ENCODE measurements at places on chromosomes 2 and 18.

GRCh38 chr2:230905448-230906421, 19.3 kb downstream of the GPR55 start:
- DNase-seq: peak; percentile 70

DNA sequence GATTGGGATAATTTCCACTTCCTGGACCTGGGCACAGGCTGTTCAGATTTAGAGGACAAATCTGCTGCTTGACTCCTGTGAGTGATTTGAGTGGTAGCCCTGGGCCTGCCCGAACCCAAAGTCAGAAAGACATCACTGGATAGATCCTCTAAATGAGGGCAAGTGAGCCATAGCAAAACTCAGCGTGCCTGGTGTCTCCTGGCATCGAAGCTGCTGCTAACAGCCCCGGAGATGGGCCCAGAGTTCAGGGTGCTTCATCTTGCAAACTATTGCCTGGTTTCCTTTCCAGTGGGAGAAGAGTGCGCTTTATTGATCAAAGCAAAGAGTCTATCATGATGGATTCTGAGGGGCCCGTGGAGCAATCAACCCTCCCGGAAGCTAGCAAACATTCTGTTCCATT, 153.1 kb upstream of the KLHL29 start:
- no peak for DNase-seq

DNA sequence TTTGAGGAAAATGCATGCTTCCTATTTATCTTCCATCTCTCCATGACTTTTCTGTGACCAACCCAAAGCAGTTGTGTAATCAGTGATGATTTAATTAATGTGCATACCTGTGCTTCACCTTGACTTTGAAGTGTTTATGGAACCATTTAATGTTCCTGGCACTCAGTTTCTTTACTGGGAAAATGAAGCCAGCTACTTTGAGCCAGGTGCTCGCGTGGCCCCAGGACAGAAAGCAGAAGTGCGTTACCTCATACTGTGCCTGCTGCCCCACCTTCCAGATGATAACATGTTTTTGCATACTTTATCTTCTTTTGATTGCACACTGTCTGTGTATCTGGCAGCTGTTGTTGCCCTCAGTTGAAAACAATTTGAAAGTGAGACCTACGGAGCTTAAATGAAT, 61.3 kb downstream of the PMAIP1 start:
- DNase-seq: no peak

DNA sequence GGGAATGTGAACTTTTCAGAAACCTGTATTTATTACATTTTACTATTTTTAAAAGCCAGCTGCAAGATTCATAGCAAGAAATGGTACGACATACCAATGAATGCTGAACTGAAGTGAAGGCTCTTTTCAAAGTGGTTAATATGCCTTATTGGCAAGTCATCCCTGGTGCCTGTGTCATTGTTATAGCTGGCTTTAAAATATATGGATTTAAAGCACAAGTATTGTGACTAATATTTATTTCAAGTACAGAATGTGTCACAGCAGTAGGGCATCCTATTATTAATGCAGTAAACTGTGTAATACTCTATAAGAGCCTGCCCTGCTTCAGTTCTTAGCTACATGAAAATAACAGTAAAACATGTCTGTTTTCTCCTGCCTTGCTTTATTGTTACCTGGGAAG, 10.8 kb downstream of the TSHZ1 start:
- DNase-seq: no peak

DNA sequence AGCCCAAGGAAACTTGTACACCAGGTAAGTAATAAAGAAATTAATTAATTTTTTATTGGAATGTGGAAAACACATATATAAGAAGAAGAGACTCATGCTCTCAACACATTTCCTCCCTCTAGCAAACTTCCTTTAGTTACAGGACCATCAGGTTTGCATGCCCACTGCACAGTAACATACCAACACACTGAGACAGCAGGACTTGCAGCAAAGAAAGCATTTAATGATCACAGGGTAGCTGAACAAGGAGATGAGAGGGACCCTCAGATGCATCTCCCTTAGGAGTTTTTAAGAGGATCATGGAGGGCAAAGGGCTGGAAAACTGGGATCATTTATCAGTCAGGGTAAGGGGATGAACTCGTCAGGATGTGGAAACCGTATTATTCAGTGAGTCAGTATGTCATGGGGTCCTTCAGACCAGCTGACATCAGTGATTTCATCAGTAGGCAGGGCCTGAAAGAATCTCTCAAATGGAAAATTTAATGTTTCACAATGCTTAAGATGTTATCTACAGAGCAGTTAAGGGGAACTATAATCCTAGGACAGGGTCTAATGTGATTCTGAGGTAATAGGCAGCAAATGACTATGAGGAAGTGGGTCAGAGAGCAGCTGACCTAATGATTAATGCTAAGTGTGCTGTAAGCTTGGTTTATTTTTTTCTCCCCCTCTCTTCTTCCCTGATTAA, 193.8 kb upstream of the RND3 start:
- no peak for DNase-seq

DNA sequence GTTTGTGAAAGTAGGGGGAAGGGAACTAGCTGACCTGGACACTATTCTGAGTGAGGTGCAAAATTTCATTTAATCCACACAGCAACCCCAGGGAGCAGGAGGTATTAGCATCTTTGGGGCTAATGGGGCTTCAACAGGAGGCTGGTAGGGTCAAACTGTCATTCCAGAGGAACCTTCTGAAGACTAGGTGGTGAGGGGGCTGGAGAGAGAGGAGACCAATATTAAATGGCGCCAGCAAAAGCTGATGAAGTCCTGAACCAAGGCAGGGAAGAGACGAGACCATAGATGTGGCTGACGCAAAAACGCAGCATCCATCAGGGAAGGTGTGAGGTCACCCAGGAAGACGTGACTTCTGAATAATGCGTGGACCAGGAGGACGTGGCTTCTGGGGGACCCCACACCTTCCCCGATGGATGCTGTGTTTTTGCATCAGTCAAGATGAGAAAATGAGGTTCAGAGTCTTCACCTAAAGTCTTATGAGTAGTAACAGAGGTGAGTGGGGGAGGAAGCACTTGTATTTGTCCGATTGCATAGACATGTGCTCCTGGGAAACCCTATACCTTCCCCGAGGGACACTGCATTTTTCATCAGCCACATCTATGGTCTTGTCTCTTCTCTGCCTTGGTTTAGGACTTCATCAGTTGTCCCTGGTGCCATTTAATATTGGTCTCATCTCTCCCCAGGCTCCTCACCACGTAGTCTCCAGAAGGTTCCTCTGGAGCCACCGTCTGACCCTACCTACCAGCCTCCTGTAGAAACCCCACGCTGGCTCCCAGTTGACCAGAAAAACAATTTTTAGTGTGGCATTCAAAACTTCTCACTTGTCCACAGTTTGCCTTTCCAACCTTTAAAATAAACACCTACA, 188.6 kb downstream of the MYCN start:
- no peak for DNase-seq

DNA sequence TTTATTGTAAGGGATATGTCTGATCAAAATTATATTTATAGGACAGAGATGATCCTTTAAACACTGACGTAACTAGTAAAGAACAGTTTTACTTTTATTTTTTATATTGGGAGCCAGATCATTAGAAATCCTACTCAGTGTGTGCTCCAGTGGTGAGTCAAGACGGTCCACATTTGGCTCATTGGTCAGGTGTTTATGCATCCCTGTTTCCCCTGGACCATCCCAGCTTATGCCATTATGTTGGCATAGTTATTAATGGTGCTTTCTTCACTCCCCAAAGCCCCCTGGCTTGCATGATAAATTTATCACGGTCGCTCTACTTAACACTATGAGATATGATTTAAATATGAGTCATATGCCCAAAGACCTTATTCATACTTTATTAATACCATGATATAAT, 293.4 kb downstream of the XIRP2 start:
- no peak for DNase-seq

GRCh38 chr2:38590053-38590452, 12.7 kb downstream of the HNRNPLL start:
- DNase-seq: no peak

GRCh38 chr18:9647496-9648323, 33.4 kb upstream of the PPP4R1 start:
- DNase-seq: no peak

DNA sequence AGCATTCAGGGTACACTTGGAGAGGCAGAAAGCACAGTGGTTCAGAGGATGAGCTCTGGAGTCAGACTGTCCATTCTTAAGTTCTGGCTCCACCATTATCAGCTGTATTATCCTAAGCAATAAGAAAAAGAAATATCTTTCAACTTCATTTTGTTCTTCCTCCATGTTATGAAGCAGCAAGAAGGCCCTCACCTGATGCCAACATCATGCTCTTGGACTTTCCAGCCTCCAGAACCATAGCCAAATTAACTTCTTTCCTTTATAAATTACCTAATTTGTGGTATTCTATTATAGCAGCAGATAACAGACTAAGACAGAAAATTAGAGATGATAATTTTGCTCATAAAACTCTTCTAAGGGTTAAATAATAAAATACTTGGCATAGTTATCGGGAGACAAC, 137.1 kb downstream of the RBMS1 start:
- no peak for DNase-seq

- no peak for DNase-seq
Measured at GRCh38 chr2:120599072-120599471, 136.6 kb upstream of the GLI2 start.

DNA sequence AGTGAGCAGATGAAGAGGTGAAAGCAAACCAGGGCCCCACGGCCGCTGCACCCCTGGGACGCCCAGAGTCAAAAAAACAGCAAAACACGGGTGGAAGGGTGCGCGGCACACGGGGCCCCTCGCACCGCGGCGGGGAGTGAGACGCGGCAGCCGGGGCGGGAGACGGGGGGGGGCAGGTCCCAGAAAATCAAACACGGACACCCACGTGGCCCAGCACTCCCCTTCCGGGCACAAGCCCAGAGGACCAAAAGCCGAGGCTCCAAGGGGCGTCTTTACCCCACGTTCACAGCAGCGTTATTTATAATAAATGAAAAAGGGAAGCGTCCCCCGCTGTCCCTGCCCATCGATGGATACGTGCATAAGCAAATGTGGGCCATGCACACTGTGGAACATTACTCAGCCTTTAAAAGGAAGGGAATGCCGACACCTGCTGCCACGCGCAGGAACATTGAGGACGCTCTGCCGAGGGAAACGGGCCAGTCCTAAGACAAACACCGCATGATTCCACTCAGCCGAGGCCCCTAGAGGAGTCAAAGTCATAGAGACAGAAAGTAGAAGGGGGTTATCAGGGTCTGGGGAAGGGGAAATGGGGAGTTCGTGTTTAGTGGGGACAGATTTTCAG, 677 bp upstream of the COPS9 start:
- no peak for DNase-seq

GRCh38 chr2:30503007-30503694, 56.1 kb downstream of the LCLAT1 start:
- no peak for DNase-seq

GRCh38 chr18:61797696-61798590, 94.9 kb downstream of the RNF152 start:
- DNase-seq: no peak

- DNase-seq: no peak
Measured at GRCh38 chr2:189083106-189083505, 96.5 kb downstream of the COL5A2 start.

DNA sequence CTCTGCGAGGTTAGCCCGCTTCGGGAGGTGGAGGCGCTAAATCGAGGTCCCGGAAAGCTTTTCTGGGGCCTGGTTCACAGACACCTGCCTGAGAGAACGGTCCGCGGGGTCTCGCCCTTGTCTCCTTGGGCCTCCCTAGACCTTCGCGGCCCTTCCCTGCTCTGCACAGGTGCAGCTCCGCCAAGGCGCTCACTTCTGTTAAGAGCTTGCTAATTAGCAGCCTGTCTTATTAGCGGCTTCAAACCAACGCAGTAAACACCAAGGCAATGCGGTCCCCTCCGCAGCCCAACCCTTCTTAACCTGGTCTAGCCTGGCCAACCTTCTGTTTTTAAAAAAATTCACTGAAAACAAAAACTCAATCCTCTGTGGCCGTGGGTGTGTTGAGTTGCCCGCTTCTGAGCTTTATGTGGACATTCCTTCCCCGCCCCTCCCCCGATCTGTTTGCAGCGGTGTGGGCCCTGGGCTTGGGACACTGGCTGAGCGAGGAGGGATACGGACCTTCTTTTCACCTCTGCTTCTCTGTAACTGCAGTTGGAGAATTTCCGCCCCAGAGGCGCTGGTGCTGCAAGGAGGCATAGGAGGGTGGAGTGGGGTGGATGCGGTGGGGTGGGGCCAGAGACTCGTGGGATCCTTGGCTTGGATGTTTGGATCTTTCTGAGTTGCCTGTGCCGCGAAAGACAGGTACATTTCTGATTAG, 3.4 kb upstream of the HOXD4 start:
- no peak for DNase-seq

GRCh38 chr2:195543902-195544894, 112.8 kb upstream of the SLC39A10 start:
- no peak for DNase-seq

- no peak for DNase-seq
Measured at GRCh38 chr18:13676471-13676870, 49.9 kb downstream of the FAM210A start.

DNA sequence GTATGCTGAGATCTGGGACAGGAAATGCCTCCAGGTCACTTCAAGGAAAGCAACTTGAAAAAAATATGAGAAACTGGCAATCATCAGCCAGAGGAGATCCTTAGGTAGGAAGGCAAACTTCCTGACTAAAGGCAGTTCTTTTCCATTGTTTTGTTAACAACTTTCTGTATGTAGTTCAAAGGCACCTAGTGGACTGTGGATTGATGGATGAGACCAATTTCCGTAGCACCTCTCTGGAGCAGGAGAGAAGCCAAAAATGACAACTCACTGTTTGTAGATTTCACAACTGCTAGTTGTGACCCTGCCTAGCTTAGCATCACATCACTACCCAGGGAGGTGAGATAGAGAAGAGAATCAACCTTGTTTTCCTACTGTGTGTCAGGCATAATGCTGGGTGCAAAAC, 21.8 kb upstream of the NOSTRIN start:
- DNase-seq: no peak

DNA sequence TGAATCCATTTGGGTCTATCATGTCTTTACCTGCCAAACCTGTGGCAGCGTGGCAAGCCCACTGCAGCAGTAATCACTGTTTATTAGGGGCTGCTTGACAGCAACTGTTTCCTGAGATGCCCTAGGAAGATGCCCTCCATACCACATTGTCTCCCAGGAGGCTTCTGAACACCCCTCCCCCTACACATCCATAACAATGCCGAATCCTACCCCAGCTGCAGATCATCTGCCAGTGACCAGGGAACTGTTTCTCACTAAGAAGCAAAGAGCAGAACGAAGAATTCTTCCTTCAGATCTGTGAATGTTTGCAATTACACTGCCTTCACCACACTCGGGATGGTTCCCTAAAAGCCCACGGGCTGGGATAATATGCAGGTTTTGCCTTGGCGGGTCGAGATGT, 127.8 kb downstream of the VIT start:
- DNase-seq: no peak

- no peak for DNase-seq
Measured at GRCh38 chr2:171402906-171403580, 30.7 kb downstream of the METTL8 start.
